ENCODE measurements at places on chromosomes 5 and 9.

- peak; percentile 74 for DNase-seq
Observed at GRCh38 chr9:128456613-128457061, 831 bp downstream of the ODF2 start.

GRCh38 chr5:78810098-78810920 is 161.7 kb upstream of the LHFPL2 start:
- no peak for DNase-seq

- no peak for DNase-seq
Observed at GRCh38 chr9:109290385-109290784, 30.5 kb downstream of the EPB41L4B start.

DNA sequence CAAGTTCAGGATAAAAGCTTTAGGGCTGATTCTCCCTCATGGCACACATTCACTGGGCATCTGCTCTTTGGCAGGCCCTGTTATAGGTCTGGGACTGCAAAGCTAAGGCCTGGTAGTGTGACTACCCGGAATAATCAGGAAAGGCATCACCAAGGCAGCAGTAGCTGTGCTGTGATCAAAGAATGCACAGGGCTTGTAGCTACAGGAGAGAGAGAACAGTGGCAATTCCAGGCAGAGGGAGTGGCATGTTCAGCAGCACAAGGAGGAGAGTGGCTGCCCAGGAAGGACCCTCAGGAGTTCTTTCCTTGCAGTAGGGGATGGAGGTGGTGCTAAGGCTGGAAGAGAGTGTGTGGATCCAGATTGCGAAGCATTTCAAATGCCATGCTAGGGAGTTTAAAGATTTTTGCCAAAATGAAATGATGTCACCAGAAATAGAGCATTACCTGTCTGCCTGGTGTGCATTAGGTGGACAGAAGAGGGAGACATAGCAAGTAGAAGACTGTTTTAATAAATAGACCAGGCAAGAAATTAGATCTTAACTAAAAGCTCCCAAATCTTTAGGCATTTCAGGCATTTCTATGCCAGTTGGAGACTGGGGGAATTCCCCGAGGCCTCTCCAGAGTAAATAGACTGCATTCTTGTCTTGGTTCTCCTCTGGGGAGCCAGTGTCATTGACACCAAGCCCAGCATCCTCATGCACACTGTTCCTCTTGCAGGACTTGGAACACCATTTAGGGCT is 69.1 kb downstream of the GPR21 start:
- DNase-seq: no peak

DNA sequence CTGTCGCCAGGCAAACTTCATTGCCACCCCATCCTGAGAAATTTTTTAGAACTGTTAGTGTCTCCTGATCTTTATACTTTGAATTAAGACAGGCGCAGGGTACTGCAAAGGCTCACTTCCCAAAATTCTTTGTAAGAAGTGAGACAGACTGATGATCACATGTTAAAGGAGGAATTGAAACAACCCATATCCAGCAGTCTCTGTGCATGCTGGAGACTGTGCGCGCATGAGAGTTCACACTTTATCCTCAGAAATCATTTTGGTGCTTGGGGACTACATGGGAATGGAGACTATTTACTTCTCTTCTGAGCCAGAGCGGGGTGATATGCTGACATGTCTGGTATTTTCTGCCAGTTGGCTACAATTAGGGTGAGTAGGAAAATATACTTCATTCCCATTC is 91.2 kb downstream of the ZNF474 start:
- no peak for DNase-seq

DNA sequence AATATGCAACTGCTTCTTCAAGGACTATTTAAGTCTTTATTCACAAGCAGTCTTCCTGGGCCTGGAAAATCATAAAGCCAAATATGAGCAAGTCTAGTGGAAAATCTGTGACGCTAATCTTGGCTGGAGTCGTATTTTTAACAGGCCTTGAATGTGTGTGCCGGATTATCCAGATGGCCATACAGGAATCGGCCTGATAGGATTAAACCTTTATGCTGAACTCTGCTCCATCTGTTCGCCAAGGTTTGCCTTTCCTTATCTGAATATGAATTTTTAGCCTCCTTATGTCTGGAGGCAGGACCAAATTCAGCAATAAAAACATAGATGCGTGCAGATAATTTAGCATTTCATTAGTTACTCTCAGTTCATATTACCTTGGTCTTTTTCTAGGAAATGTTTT is 294.5 kb downstream of the EBF1 start:
- no peak for DNase-seq

- peak; percentile 37 for DNase-seq
Observed at GRCh38 chr5:95809414-95809960, 13.0 kb downstream of the GLRX start.

- peak; percentile 51 for DNase-seq
Observed at GRCh38 chr5:127942246-127943060, 141.1 kb upstream of the SLC12A2 start.

DNA sequence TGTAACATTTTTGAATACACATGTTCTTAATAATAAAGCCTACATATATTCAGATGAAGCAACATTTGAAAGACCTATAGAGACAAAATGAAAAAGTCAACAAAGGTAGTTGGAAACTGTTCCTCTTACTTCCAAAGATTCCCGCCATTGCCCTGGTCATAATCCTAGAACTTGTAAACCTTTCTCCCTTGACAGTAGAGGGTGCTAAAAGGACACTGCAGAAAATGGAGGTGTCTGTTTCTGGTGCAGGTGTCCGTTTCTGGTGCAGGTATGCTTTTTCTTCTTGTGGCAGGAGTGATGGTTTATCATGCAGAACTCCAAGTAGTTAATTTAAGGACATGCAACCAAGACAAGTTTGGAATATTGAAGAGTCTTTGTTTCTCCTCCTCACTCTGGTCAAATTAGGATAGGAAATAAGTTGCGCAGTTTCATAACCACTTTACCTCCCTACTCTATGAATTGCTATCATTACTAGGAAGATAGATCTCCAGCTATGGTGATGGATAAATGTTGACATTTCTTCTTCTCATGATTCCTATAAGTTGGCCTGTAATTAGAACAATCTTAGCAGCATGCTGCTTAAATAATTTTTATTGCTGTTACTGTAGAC is 56.0 kb upstream of the FAM174A start:
- DNase-seq: peak; percentile 13

- no peak for DNase-seq
Observed at GRCh38 chr5:61177716-61178115, 15.4 kb upstream of the SMIM15 start.

- DNase-seq: no peak
Observed at GRCh38 chr5:19923742-19924141, 64.3 kb downstream of the CDH18 start.

- peak; percentile 1 for DNase-seq
Observed at GRCh38 chr5:19927919-19928318, 60.1 kb downstream of the CDH18 start.

Data from astrocyte of the spinal cord (primary cell).